ENCODE measurements at places on chromosomes 4 and X.

- no peak for DNase-seq
Measured at GRCh38 chr4:183876268-183876934, 28.7 kb upstream of the STOX2 start.

DNA sequence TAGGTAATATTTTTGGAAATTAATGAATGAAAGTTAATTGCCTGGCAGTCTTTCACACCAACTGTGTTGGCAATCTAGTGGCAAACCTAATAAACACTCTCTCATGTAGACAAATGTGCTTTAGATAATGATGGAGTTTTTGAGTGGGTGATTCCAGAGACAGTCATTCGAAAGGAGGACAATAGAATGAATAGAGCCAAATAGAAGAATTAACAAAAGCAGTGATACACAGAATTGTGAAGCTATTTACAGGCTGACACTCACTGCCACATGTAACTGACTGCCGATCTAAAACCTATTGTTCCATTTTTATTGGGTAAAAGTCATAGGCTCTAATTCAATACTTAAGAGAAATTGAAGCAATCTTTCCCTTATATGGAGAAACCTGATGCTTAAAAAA, 338.5 kb downstream of the PCDH7 start:
- DNase-seq = no peak

DNA sequence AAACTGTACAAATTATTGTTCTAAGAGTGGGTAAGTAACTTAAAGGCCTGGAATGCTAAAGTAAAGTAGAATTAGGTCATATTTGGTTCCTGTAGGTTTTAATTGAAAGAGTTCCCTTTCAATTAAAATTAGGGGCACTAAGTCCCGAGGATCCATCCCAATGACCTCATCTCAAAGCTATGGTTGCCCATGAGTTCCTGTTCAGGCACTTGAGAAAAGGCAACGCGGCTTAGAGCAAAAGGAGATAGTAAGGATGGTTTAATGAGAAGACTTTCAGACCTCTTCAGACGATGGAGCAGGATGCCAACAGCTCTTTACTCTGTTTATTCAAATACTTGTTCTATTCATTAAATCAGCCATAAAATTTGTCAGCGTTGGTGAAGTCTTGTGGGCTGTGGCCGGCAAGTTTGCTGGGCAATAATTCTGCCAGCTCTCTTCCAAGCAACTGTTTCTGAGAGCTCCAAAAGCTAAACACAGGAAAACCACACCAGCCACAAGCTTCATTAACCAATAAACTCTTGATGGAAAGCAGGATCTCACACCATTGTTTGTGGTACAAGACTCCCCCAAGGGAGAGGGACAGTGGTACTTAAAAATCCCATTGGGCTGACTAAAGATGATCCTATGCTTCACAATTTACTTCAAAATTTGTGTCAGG, 167.4 kb downstream of the COL4A6 start:
- DNase-seq = no peak

DNA sequence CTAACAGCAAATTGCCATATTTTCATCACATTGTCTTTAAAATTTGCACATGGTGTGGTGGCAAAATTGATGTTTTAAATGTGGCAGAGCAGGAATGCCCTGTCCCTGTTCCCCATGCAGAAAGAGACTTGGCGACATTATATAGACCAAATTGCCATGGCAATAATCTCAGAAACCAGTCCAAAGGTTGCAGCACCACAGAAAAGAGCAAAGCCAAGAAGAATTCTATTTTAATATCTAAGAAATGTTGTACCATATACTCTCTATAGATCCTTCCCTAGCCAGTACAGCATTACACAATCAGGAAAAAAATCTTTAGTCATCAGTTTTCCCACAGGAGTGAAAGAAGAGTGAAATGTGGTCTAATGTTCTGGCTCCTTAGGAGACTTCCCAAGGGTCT, 80.0 kb downstream of the UGT2B28 start:
- DNase-seq = no peak

DNA sequence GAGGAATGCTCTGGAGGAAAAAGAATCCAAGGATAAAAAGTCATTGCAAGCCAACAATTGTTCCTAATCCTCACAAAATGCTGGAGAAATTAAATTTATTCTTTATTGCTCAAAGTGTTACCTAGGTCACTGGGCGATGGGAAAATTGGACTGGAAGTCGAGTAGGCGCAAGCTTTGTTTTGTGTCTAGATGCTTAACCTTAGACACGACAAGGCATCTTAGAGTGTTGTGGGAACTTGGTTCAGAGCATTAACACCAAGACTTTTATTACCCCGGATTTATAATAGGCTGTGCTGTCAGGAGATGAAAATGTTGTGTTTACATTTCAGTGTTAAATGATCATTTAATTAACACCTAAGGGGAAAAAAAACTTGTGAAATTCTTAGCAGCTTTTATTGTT, 25.1 kb downstream of the SLIT2 start:
- DNase-seq = no peak

DNA sequence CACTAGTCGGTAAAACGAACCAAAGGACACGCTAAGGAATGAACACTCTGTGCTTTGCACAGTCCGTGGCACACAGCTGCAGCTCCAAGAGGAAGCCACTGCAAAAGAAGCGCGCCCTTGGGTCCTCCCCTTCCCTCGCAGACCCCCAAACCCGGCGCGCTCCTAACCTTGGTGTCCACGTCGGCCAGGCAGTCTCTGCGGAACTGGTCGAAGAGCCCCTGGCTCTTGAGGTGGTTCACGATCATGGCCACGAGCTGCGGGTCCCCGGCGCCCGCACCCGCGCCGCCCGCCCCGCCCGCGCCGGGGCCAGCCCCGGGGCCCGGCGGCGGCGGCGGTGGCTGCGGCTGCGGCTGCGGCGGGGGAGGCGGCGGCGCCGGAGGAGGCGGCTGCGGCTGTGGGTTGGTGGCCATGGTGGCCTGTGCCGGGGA, 333 bp downstream of the BOD1L1 start:
- no peak for DNase-seq

- no peak for DNase-seq
Measured at GRCh38 chr4:118287711-118288451, 64.9 kb downstream of the PRSS12 start.

DNA sequence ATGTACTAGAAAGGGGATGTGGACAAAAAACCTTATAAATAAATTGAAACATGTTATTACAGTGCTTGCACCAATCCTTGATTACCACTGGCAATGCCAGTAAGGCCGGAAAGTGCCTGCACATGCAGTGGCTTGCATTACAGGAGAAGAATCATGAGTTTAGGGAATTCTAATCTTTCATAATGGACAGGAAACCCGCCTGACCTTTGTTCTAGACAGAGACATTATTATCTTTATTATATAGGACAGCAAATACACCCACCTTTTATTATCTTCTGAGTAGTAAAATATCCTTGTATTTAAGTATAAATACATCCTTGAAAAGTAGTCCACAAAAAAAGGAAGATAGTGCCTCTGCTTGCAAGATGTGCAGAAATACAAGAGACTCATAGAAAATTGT, 379.9 kb upstream of the LCORL start:
- DNase-seq = no peak

- no peak for DNase-seq
Measured at GRCh38 chr4:154854362-154854761, 73.3 kb downstream of the RBM46 start.

DNA sequence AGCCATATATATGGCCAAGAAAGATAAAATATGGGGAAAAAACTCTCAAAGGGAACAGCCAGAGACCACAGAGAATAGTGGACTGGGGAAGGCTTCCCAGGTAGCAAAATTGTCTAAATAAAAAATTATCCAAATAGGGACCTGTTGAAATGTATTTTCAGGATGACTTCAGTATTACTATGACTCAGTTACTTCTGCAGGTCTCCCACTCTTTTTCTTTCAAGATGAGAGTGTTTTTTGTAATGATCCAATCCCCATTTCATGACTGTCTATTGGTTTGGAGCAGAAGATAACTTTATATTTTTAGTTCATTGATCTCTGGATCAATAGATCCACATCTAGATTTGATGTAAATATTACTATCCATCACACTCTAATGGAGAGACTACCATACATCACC, 372.1 kb upstream of the EMCN start:
- DNase-seq = no peak

GRCh38 chr4:110310795-110311194, 112.4 kb upstream of the ELOVL6 start:
- no peak for DNase-seq

DNA sequence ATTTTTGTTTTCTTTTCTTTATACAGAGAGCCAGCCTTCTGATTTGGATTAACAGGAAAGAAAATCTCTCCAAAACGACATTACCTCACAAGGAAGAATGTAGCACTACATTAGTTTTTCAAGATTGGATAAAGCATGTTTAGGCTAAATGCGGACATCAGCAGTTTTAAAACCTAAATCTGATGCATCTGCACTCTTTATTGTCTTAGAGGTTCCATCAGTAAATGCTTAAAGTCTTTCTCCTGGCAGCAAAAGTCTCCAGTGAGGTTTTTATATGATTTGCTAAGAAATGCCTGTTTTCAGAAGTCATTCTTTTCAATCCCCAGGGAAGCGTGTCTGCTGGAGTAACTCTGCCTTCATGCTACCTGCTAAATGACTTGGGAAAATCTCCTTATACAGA, 912.9 kb upstream of the INTU start:
- DNase-seq = no peak

DNA sequence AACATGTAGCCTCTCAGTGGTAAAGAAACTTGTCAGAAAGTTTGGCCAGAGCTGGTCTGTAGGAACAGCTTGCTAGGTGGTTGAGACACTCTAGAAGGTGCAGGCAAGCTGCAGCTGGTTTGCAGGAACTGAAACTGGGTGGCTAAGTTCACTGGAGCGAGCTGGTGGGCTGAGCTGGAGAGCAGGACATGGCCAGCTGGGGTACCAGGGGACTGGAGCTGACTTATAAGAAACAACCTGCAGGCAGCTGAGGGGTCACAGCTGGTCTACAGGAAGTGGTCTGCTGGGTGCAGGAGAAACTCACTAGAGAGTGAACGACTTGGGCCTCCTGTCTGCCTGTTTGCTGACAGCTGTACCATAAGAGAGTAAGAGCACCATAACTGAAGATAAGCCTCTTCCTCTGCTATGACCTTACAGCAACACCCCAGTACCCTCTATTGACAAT, 157.1 kb upstream of the LNX1 start:
- no peak for DNase-seq

DNA sequence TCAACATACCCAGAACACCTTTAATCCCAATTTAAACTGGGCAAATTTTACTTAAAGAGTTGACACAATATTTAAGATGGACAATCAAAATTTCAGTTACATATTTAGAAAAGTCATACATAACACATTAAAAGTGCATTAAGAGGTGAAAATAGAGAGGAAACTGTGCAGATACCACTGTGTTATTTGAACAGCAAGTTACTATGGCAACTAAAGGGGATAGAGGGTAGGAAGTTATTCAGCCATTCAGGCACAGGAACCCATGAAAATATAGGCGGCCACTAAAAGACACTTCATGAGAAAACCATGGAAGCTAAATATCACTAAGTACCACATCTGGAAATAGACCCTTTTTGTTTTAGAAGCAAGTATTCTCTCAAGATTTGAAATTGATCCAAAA, 75.1 kb downstream of the PDGFC start:
- DNase-seq = no peak

- no peak for DNase-seq
Measured at GRCh38 chrX:4450177-4450576, 736.7 kb upstream of the PRKX start.

- DNase-seq = no peak
Measured at GRCh38 chr4:94892051-94892450, 134.3 kb downstream of the BMPR1B start.

GRCh38 chrX:135513130-135513515, 7.3 kb upstream of the INTS6L start:
- DNase-seq = no peak

DNA sequence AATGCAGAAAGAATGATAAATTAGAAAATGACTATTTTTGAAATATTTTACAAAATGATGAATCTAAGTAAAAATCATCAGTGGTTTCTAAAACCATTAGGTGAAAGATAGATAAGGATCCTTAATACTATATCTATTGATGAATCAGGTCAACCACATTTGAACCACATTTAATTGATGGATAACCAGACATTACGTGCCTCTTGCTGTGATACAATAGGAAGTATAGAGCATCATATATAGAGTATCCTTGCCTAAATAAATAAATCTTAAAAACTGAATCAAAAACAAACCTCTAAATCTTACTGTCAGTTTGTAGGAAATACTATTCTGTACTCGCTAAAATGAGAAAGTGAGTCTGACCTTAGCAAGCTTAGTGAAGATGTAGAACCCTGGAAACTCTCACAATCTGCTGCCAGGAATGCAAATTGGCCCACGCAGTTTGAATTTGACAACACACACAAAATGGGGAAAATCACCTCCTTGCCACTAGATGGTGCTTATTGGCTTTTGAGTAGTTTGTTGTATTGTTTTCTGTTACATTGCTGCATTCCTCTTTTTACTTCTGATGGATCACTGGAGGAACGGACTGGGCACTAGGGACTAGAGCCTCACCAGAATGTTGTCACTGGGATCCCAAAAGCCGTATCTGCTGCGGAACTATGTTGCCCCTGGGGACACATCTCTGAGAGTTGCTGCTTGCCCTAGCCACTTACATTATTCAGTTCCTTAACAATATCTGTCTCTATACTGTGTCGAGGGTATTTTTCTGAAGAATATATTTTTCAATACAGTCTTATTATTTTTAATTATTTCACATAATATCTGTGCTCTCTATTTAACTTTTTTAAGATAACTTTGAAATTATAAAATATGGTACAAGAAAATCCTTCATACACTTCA, 25.4 kb upstream of the SLAIN2 start:
- peak; percentile 3 for DNase-seq

DNA sequence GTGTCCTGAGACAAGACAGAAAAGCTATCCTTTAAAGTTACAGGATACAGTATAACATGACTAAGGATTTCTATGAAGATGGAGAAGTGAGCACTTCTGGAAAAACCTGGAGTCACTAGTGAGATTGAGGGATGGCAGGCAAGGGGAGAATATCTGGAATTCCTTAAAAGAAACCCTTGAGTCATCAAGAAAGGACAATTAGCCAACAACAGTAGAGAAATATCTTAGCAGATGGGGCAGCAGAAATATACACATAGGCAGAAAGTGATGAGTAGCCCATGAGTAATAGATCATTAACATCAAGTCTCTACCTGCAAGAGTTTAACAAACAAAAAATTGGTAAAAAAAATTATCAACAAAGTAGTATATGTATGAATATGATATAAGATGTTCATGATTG, 858.8 kb upstream of the FRG1 start:
- no peak for DNase-seq

DNA sequence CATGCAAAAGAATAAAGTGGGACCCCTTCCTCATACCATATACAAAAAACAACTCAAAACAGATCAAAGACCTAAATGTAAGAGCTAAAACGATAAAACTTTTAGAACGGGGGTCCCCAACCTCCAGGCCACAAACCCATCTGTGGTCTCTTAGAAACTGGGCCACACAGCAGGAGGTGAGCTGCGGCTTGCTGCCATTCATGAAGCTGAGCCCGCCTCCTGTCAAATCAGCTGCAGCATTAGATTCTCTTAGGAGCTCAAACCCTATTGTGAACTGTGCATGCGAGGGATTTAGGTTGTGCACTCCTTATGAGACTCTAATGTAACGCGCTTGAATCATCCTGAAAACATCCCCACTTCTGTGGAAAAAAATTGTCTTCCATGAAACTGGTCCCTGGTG, 7.0 kb upstream of the GATA1 start:
- no peak for DNase-seq

GRCh38 chrX:117982694-117983392, 133.8 kb downstream of the KLHL13 start:
- DNase-seq = no peak
